ENCODE measurements at places on chromosomes 6 and 20.

DNA sequence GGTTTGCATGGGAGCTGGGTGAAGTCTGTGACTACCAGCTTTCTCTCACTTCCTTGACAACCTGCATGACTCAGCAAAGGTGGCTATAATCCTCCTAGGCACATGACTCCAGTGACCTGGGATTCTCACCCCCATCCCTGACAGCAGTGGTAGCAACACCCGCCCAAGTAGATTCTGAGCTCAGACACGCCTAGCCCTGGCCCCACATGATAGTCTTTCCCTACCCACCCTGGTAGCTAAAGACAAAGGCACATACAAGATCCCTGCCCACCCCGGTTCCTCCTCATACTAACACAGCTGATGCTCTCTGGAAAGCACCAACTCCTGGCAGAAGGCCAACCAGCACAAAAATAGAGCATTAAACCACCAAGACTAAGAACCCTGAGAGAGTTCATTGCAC is 25.9 kb upstream of the CRISP1 start:
- no peak for DNase-seq

DNA sequence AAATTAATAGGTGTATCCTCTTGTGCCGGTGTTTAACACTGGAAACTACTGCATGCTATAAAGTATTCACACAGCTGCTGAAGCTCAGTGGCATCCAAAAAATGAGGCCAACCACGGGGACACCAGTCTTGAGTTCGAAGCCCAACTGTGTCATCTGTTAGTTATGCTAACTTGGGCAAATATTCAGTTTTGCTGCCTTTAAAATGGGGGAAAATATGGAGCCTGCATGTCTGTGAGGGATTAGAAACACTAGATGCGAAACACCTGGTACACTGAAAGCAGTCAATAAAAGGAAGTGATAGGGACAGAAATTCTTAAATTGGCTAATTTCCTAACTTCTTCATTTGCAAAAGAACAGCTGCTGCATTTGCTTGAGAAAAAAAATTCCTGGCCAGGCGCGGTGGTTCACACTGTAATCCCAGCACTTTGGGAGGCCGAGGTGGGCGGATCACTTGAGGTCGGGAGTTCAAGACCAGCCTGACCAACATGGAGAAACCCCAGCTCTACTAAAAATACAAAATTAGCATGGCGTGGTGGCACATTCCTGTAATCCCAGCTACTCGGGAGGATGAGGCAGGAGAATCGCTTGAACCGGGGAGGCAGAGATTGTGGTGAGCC is 36.6 kb upstream of the MLIP start:
- no peak for DNase-seq

DNA sequence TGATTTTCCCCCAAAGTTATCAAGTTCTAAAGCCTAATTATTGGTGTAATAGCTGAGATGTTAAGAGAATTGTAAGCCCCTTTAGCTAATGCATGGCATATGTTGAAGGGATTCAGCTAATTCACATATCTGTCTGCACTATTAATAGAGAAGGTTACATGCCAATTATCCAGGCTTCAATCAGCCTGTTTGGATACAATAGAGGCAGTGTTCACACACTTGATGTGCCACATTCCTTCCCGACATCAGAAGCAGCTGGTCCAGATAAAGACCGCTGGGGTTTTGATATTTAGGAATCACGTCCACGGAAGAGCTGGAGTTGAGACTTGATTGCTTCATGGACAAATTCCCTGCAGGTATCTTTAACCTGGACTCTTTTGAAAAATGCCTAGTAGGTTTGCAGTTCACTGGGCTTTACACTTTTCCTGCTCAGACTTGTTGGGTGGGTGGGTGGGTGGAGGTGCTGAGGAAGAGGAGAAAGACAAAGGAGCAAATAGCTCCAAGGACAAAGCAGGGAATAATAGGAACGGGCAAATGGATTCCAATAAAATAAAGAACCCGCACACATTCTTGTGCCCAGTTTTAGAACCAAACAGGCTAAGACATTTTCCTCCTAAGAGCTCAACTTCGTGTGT is 142.6 kb upstream of the ZNF217 start:
- DNase-seq, result no peak

GRCh38 chr6:144066741-144067484 is 28.5 kb downstream of the SF3B5 start:
- DNase-seq, result no peak

DNA sequence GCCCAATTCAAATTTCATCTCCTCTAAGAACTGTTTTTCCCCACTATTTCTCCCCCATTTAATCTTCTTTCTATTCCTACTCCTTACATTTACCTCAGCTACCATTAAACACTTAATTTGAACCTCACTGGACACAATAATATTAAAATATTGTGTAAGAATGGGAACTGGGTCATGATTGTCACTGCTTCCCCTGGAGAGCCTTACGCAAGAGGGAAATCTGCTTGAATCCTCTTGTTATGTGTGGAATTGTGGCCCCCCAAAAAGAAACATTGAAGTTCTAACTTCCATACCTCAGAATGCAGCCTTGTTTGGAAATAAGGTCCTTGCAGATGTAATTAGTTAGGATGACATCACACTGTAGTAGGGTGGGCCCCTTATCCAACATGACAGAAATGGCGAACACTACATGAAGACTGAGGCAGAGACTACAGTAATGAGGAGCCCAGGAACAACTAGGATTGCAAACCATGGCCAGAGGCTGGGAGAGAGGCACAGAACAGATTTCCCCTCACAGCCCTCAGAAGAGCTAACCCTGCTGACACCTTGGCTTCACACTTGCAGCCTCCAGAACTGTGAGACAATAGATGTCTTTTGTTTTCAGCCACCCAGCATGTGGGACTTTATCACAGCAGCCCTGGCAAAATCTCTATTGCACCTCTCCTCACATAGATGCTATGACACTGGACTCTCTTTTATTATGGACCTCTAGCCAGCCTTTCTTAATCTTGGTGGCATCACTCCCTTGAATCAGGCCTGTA is 29.9 kb downstream of the HIVEP2 start:
- no peak for DNase-seq

DNA sequence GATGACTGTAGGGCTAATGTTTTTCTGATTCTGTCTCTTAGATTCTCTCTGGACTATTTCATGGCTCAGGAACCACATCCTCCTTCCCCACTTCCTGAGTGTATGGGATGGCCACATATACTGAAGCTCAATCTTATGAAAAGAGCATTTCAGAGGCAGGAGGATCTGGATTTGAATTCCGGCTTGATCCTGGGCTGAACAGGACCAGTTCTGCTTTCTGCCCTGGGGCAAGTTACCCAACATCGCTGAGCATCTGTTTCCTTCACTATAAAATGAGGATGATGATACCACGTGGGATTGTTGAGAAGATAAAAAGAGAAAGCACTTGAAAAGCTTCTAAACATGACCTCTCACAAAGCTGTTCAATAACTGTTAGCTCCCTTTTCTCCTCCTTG is 168.4 kb upstream of the TNFAIP3 start:
- DNase-seq, result no peak

- DNase-seq, result no peak
These were observed 398 bp upstream of the SPATS1 start for GRCh38 chr6:44342052-44342451.

DNA sequence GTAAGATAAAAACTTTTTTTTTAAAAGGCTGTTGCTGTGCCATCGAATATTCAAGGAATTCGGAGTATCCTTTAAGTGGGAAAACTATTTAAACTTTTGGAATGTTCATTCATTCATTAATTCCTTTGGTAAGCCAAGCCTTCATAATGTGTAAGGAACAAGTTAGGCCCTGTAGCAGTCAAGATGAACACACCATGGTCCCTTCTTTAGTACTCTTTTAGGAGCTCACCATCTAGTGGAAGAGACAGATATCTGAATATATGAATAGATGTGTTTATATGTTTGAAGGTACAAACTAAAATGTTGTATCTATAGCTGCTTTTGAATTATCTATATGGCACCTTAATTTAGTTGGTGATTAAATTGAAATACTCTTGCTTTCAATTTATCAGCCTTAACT is 5.8 kb downstream of the SPO11 start:
- DNase-seq, result no peak

DNA sequence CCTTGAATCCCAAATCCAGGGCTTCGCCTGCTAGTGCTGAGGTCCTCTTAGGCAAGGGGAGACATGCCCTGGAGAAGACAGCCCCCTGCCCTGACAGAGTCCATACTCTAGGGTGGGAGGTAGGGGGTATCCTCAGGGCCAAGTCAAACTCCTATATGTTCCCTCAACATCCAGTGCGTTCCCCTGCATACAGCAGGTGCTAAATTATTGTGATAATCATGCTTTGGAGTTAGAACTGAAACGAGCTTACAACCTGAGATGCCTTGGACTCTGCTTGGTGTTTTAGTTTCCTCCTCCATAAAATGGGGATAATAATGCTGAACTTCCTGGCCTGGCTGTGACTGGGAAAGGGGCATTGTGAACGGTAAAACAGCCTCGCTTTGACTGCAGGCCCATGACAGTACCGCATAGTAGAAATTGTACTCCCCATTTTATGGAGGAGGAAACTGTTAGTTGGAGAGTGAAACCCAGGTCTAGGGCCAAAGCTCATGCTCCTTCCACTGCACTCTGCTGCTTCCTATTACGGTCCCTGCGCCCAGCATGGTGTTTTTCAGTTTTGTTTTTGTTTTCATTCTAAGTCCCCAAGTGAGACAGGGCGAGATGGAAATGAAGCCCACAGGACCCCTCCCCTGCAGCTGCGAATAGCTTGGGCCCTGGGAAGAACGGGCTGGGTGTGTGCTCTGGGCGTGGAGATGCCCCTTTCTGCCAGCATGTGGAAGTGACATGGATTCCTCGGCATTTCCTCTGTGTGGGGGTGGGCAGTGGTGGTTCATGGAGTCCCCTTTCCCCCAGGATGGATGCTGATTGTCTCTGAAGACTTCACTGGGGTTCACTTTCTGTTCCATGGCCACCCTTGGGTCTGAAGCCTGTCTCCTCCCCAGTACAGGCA is 162.5 kb downstream of the VEGFA start:
- DNase-seq, result no peak

DNA sequence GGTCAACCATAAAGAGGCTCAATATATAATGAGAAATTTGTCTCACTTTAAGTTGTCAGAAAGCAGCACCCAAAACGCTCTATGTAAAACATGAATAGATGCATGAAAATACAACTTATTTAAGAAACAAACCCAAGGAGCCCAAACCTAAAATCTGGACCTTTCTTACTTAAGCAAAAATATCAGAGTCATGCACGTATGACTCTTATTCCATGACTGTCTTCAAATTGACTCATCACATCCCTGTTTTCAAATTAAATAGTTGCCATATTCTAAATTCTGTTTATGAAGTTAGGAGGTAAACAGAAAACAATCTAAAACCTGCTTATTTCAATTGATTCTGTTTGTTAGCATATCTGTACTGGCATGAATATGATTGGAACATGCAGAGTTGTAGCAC is 42.1 kb downstream of the ANKRD6 start:
- no peak for DNase-seq
